ENCODE measurements at places on chromosomes 7 and 10.

GRCh38 chr7:38223306-38223705, 45.3 kb downstream of the STARD3NL start:
- no peak for DNase-seq

DNA sequence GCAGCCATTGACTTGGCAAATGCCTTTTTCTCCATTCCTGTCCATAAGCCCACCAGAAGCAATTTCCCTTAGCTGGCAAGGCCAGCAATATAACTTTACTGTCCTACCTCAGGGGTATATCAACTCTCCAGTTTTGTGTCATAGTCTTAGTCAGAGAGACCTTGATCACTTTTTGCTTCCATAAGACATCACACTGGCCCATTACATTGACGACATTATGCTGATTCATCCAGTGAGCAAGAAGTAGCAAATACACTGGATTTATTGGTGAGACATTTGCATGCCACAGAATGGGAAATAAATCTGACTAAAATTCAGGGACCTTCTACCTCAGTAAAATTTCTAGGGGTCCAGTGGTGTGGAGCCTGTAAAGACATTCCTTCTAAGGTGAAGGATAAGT, 649.7 kb upstream of the ANKRD30A start:
- DNase-seq: no peak

- no peak for DNase-seq
These were observed 10.2 kb downstream of the IKZF5 start for GRCh38 chr10:122998360-122998917.

GRCh38 chr10:77855404-77856155, 71.0 kb downstream of the DLG5 start:
- no peak for DNase-seq

- no peak for DNase-seq
These were observed 9.0 kb upstream of the ARPC1B start for GRCh38 chr7:99365318-99366141.

GRCh38 chr7:147547252-147547897, 1043.2 kb upstream of the C7orf33 start:
- DNase-seq: no peak

DNA sequence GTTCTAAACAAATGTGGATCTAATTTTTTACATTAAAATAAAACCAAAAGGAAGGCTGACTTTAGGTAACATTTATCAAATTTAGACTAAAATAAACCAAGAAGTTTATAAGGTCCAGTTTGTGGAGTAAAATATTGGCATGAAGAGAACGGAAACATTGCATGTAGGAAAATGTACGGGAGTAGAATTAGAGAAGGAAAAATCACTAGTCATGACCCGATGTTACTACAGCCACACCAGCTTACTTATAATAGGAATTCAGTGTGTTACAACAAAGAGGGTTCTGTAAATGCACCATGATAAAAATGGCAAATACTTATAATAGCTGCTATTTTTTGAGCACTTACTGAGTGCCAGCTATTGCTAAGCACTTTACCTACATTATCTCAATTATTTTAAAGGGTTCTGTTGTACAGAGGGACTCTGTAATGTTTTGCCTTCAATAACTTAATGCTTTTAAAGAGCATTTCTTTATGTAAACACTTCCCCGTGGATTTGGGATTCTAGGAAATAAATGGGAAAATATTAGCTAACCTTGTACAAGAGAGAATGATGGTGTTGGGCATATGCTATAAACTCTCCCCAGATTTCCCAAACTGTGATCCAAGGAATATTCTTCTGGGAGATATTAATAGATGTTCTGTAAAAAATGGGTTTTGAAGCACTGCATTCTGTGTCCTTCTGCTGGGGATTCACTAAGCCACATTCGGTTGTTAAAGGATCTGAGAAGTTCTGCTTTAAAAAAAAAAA, 296.7 kb downstream of the BBS9 start:
- no peak for DNase-seq

DNA sequence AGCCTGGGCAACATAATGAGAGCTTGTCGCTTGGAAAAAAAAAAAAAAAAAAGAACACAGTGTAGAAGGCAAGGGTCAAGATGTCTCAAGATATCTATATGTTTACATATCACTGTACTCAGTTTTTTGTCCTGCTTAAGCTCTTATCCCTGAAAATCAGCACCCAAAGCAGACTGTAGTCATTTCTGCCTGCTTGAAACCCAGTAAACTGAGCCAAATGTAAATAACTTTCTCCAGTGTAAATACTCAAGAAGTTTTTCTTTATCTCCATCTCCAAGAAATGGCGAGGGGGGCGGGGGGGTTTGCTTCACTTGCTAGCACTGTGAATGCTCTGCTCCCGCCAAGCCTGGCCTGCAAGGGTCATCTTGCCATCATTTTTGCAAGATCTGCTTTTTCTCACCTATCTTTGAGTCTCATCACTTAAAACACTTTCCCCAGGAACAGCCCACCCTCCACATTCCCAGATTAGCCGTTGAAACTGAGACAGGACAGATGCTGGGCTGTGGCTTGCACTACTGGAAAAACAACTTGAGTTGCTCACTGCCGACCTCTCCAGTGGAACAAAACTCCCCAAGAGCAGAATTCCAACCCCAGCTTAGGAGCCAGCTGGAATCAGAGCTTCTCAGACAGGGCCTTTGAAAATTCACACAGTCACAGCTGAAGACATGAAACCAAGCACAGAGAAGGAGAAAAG, 54.6 kb downstream of the AFAP1L2 start:
- peak; percentile 49 for DNase-seq

- no peak for DNase-seq
These were observed 169.4 kb upstream of the SHH start for GRCh38 chr7:155981703-155982102.

DNA sequence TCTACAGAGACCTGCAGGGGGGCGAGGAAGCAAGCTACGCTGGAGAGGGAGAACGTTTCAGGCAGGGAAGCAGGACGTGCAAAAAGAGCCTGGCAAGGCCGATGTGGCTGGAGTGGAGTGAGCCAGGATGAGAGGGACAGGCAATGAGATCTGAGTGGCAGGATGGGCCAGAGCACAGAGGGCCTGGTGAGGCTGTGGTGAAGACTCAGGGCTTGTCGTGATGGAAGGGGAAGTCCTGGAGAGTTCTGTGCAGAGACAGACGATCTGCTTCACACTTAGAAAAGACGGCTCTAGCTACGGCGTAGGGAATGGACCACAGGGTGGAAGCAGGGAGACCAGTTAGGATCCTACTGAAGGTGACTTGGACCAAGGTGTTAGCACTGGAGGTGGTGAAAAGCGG, 87.0 kb downstream of the SH3PXD2A start:
- DNase-seq: no peak

DNA sequence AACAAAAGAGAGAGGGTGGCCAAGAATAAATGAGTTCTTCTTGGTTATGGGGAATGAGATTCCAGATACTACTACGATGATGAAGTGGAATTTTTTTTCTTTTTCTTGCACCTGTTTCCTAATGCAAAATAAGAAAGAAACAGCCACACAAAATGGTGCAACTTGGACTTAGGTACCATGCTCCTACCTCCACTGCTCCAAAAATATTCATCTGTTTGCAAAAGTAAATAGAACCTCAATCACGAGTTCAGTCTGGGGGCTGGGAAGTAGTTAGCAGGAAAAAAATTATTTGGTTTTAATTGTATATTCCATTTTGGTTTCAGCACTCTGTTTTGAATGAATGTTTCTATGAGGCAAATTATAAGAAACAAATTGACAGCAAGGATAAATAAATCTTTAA, 73.5 kb downstream of the SLC25A13 start:
- no peak for DNase-seq

DNA sequence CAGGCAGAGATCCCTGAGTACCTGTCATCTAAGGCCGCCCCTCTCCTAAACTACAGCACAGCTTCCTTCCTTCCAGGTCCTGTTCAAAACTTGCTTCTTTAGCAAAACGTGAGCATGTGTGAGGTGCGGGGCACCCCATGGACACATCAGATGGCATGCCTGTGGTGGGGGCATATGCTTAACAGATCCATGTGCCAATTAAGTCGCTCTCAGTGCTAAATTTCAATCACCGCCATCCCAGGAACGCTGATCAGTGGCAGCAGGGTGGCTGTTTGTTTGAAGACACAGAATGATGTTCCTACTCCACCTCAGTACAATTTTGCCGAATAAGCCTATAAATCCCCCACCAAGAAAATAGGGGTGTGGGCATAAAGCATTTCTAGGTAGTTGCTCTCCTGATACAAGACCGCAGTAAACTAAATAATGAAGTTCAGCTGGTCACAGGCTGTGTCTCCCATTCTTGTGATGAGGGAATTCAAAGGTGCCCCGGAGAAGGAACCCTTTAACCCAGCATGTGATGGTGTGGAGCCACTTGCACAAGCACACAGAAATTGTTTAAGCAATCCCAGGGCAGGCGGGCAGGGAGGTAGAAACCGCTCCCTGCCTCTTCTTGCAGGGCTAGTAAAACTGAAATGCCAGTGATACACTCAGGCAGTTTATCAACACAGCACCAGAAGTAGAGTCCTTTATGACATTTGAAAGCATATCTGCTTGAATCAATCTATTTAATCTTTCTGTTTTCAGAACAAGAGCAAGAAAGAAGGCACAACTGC, 205.7 kb downstream of the SORCS1 start:
- DNase-seq: no peak

- DNase-seq: no peak
These were observed 464 bp downstream of the KIAA1217 start for GRCh38 chr10:24209432-24209771.

DNA sequence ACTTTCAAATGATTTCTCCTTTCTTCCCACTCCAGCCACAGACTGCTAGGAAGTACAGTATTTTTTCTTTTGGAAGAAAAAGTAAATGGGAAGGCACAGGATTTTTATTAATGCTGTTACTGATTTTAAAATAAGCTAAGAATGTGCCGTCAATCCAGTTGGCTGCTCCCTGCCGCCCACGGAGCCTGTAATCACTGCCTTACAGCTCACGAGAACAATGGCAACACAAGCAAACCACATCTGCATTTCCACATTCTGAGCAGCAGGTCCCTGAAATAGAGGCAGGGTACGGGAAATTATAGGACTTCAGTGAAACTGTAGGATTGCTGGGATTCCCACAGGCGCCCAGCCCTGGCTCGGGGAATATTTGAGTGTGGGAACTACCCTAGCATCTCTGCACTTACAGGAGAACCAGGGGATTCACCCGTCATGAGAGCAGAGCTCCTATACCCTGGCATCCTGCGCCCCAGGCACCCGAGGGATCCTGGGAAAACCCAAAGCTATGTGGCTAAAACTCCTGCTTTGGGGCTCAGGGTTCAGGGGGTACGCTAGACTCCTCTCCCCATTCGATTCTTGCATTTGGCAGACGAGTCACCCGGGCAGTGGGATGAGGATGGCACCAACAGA, 72.9 kb upstream of the TNS3 start:
- DNase-seq: no peak

- no peak for DNase-seq
These were observed 108.2 kb downstream of the INPP5A start for GRCh38 chr10:132645630-132646442.

DNA sequence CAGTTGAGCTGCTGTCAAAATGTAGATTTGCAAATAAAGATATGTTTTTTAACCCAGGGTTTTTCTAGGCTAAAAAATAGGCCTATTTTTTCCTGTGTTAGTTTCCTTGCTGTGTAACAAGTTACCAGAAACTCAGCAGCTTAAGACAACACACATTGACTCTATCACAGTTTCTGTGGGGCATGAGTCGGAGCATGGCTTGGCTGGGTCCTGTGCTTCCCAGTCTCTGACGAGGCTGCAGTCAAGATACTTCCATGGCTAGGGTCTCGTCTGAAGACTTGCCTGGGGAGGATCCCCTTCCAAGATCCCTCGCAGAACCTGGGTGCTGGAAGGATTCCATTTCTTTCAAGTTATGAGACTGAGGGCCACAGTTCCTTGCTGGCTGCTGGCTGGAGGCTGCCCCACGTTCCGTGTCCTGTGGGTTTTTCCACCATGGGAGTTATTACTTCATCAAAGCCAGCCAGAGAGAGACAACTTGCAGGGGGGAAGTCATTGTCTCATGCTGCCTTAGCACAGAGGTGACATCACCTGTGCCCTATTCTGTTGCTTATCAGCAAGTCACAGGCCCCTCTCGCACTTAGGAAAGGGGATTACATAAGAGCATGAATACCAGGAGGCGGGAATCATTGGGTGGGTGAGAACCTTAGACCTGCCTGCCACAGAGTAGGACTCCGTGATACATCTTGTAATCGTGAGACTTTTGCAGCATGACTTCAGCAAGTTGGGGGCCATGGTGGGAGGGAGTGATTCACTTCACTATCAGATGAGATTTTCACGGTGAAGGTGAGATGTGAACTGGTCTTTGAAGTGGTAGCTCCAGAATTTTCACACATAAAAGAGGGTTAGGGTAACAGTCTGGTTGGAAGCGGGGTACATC, 77.9 kb downstream of the CCNY start:
- no peak for DNase-seq

DNA sequence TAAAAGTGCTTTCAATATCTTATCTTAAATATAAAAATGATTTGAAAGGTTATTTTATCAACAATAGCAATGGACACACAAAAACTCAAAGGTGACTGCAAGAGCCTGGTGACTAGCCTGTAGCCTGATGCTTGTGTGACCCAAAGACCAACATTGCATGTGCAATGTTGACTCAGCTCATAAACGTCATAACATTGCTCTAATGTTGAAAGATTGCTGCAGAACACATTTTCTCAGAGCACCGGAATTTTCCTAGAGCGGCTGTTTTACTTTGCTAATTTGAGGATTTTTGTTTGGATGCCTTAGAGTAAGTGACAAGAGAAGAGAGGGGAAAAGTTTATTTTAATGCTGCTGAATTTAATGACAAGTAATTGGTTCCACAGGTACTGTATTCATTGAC, 107.1 kb downstream of the RAB18 start:
- no peak for DNase-seq

GRCh38 chr7:117061751-117062150, 108.5 kb downstream of the ST7 start:
- DNase-seq: no peak

DNA sequence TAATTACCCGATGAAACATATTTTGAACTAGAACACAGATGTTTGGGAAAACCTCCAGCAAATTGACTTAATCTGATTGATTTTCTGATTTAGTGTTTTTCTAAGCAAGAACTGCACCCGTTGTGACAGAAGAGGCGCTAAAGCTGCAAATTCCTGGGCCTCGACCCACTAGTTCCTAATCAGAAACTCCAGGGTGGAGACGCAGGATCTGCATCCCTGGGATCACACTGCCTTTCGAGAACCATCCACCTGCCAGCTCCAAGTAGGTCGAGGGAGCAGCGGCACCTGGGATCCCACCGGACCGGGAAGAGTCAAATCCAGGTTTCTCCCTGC, 136.8 kb upstream of the CDCA7L start:
- DNase-seq: no peak

DNA sequence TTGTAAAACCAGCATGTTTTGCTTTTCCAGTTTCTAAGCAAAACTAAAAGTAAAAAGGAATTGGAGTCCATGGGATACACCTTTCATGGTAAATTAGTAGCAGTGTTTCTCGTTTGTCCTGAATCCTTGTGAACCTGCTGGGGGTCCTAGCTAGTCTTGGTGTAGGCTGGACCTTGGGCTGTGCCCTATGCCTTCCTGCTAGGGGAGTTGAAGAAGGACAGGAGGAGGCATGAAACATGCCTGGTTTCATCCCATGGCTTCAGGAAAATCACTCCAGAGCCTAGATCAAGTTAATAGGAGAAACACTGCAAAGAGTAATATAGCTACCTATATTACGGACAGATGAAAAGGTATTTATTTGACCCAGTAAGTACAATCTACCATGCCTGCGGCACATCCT, 41.1 kb upstream of the GDF10 start:
- DNase-seq: no peak

- no peak for DNase-seq
These were observed 130.0 kb downstream of the ELAPOR2 start for GRCh38 chr7:86929293-86930109.

Data from right kidney (tissue), 9 donors.